Upper lobe of left lung (tissue), 6 donors: ENCODE measurements at places on chromosomes 5 and 9. TPM values are rescaled to one million over a fixed set of nuclear protein-coding genes. Genes with fewer than 3 reads are reported as not detected.

- no peaks in the 10 kb centered on the region for H3K4me1 ChIP-seq
- no peak for DNase-seq
- H3K27me3 ChIP-seq, result no peaks in the 10 kb centered on the region
- H3K27ac ChIP-seq, result no peak overlapping the region
- H3K36me3 ChIP-seq, result no peaks in the 10 kb centered on the region
- no peak overlapping the region for H3K4me3 ChIP-seq
These were observed 21.9 kb upstream of the FAM169A start for GRCh38 chr5:74888117-74888516.

TARS1 gene
- total RNA-seq, result 52.1 TPM

LHFPL2 gene
- 27.2 TPM for total RNA-seq

GAS1 gene
- 7.3 TPM for total RNA-seq

ECSCR gene
- 21.3 TPM for total RNA-seq

GRCh38 chr5:135214897-135215616 lies 181.0 kb upstream of the PITX1 start:
- no peaks in the 10 kb centered on the region for H3K27me3 ChIP-seq
- H3K4me1 ChIP-seq, result no peaks in the 10 kb centered on the region
- H3K27ac ChIP-seq, result no peak overlapping the region
- H3K4me3 ChIP-seq, result no peak overlapping the region

GRCh38 chr5:32538031-32538547 lies 47.3 kb upstream of the SUB1 start:
- no peak overlapping the region for H3K4me3 ChIP-seq
- no peaks in the 10 kb centered on the region for H3K36me3 ChIP-seq
- no peaks in the 10 kb centered on the region for H3K4me1 ChIP-seq

IFNA2 gene
- not detected for total RNA-seq

- no peak for DNase-seq
- H3K4me3 ChIP-seq, result peak overlapping the region; percentile 46
These were observed 2.6 kb downstream of the SH3RF2 start for GRCh38 chr5:145938776-145939539.

GM2A gene
- total RNA-seq, result 55.3 TPM

DNA sequence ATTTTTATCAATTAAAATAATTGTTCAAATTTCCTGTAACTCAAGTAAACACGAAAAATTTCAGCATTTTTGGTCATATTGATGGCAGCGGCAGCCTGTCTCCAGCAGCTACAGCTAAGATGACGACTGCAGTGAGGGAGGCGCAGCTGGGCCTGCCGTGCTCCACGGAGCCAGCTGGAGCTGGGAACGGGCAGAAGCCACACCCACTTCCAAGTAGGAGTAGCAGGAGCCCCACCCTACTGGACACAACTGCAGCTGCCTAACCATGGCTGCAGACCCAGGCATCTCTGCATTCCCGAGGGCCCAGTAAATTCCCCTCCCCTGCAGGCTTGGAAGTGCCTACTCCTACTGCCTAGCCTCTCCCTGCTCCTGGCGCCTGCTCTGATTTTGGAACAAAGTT lies 2031.7 kb downstream of the EFNA5 start:
- H3K27ac ChIP-seq, result no peak overlapping the region
- H3K4me1 ChIP-seq, result no peaks in the 10 kb centered on the region
- no peak overlapping the region for H3K4me3 ChIP-seq
- H3K27me3 ChIP-seq, result no peaks in the 10 kb centered on the region
- H3K36me3 ChIP-seq, result no peaks in the 10 kb centered on the region

NR4A3 gene
- 10.8 TPM for total RNA-seq

MYMK gene
- total RNA-seq, result not detected

GRCh38 chr9:72601615-72602014 lies 80.2 kb downstream of the TMC1 start:
- no peak for DNase-seq
- no peak overlapping the region for H3K27ac ChIP-seq
- no peaks in the 10 kb centered on the region for H3K4me1 ChIP-seq
- no peak overlapping the region for H3K4me3 ChIP-seq

DNA sequence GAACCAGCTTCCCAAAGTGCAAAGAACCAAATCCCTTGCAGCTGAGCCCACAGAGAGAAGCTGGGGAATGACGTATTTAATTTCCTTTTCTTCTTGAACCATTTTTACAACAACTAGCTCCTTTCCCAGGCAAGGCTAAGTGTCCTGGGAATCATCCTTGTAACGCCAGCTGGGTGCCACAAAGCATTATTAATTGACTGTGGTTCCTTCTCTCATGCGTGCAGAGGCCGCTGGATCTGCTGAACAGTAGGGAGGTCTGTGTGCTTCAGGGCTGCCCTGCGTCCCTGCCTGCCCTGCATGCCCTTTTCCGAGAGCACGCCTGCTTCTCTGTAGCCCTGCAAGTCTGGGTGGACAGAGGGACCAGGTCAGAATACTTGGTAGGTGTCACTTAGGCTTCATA lies 124.1 kb upstream of the OTULINL start:
- DNase-seq, result no peak
- no peaks in the 10 kb centered on the region for H3K27me3 ChIP-seq
- H3K4me1 ChIP-seq, result no peaks in the 10 kb centered on the region
- H3K4me3 ChIP-seq, result no peak overlapping the region
- H3K36me3 ChIP-seq, result peaks cover 11% of the 10 kb centered on the region

DNA sequence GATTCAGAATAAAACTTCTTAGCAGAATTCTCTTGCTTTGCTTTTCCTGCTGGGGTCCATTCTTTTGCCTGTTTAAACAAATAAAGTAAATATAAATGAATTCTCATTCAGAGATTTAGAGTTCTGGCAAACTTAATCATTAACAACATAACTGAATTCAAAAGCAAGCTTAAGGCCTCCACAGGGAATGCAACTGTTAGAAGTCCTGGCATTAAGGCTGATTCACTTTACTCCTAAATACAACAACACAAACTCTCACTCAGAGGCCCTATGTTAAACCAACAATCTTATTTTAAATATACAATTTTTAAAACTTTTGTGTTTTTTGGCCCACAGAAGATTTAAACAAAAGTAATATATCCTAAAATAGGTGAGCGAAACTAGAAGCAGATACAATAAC lies 178.3 kb downstream of the AP3B1 start:
- H3K27ac ChIP-seq, result no peak overlapping the region
- H3K27me3 ChIP-seq, result no peaks in the 10 kb centered on the region
- H3K4me1 ChIP-seq, result no peaks in the 10 kb centered on the region
- H3K4me3 ChIP-seq, result no peak overlapping the region
- peaks cover 57% of the 10 kb centered on the region for H3K36me3 ChIP-seq
- no peak for DNase-seq

TIMD4 gene
- 0.54 TPM for total RNA-seq

DNA sequence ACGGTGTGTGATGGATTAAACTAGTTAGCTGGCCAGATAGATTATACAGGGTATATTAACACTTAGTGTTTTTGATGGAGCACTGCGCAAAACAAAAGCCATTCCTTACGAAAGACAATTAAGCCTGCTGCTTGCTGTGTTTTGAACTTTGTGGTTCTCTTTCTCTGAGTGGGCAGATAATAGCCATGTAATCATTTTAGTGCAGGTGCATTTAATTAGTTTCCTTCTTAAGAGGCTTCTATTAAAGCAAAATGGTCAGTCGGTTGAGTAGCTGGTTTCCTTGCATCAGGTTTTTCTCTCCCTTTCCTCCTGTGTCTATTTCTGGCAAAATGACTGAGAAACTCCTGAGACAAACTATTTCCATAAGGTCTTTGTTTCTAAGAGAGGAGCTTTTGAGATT lies 512.5 kb downstream of the DMAC1 start:
- no peaks in the 10 kb centered on the region for H3K27me3 ChIP-seq
- H3K4me3 ChIP-seq, result no peak overlapping the region
- H3K4me1 ChIP-seq, result no peaks in the 10 kb centered on the region
- DNase-seq, result no peak

SV2C gene
- total RNA-seq, result not detected

CENPH gene
- 1.8 TPM for total RNA-seq

GPR151 gene
- total RNA-seq, result not detected

- no peak overlapping the region for H3K4me3 ChIP-seq
- H3K27ac ChIP-seq, result no peak overlapping the region
- no peaks in the 10 kb centered on the region for H3K27me3 ChIP-seq
- no peaks in the 10 kb centered on the region for H3K36me3 ChIP-seq
- peak; percentile 32 for DNase-seq
- no peaks in the 10 kb centered on the region for H3K4me1 ChIP-seq
These were observed 184.3 kb downstream of the CTNND2 start for GRCh38 chr5:11719888-11720481.

CAST gene
- total RNA-seq, result 388 TPM

GRCh38 chr9:114077162-114077837 lies 800 bp downstream of the AMBP start:
- peaks cover 9% of the 10 kb centered on the region for H3K4me1 ChIP-seq
- no peak overlapping the region for H3K27ac ChIP-seq
- H3K4me3 ChIP-seq, result no peak overlapping the region

DNA sequence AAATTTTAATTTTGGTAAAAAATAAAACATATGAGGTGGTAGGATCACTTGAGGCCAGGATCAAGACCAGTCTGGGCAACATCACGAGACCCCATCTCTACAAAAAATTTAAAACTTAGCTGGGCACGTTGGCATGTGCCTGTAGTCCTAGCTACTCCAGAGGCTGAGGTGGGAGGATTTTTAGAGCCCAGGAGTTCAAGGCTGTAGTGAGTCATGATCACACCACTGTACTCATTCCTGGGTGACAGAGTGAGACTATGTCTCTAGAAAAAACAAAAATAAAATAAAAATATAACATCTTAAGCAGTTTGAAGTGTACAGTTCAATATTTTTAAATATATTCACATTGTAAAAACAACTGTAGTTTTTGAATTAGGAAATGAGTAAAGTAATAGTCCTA lies 108.3 kb downstream of the SMIM15 start:
- no peak overlapping the region for H3K27ac ChIP-seq
- no peak overlapping the region for H3K4me3 ChIP-seq
- no peaks in the 10 kb centered on the region for H3K36me3 ChIP-seq
- DNase-seq, result no peak

IL3 gene
- not detected for total RNA-seq

DNAI1 gene
- total RNA-seq, result 4.4 TPM

OTP gene
- not detected for total RNA-seq

DNA sequence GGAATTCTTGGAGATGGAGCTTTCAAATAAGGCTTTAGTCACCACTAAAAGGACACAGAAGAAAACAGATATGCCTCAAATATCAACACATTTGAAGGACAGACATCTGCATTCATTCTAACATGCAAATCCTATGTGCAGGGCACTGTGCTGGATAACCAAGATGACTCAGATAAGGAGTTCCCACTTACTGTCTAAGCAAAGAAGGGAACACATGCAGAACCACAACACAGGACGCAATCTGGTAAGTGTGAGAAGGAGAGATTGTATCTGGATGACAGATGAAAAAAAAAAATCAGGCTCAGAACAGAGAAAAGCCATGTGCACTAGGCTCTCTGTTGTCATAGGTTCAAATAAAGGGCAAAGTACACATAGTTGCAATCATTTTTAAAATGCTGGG lies 42.5 kb downstream of the ELAVL2 start:
- H3K4me3 ChIP-seq, result no peak overlapping the region
- no peaks in the 10 kb centered on the region for H3K27me3 ChIP-seq
- no peaks in the 10 kb centered on the region for H3K36me3 ChIP-seq
- DNase-seq, result no peak
- no peaks in the 10 kb centered on the region for H3K4me1 ChIP-seq

ITGA2 gene
- total RNA-seq, result 13.3 TPM
